ENCODE measurements at places on chromosomes 4 and X.

DNA sequence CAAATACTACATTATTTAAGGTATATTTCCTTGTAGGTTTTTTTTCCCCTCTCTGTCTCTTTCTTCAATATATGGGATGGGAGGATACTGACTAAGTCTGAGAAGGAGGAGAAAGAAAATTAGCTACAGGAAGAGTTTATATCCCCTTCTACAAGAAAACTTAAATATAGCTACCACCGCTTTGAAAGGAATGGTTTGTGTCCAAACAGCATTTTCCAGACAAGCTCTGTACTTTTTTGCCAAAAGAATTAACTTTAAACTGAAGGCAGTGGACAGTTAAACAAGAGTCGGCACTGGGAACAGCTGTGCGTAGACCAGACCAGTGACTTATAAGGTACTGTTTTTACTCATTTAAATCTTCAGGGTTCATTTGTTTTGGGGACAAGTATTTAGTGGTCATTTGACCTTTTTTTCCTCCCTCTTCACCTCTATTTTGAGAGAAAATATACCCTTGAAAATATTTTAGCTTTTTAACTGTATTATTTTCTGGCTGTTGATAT, 303.7 kb downstream of the ARHGAP24 start:
- no peak for DNase-seq

DNA sequence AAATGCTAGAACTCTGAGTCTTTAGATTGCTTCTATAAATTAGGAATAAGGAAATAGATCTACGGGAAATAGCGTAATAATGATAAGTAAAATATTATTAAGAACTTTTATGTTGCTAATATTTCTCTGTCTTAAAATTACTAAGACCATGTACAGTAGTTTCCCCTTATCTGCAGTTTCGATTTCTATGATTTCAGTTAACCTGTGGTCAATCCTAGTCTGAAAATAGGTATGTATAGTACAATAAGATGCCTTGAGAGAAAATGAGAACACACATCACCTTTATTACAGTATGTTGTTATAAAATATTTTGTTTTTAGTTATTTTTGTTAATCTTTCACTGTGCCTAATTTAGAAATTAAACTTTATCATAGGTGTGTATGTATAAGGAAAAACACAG, 92.6 kb downstream of the CCSER1 start:
- no peak for DNase-seq

DNA sequence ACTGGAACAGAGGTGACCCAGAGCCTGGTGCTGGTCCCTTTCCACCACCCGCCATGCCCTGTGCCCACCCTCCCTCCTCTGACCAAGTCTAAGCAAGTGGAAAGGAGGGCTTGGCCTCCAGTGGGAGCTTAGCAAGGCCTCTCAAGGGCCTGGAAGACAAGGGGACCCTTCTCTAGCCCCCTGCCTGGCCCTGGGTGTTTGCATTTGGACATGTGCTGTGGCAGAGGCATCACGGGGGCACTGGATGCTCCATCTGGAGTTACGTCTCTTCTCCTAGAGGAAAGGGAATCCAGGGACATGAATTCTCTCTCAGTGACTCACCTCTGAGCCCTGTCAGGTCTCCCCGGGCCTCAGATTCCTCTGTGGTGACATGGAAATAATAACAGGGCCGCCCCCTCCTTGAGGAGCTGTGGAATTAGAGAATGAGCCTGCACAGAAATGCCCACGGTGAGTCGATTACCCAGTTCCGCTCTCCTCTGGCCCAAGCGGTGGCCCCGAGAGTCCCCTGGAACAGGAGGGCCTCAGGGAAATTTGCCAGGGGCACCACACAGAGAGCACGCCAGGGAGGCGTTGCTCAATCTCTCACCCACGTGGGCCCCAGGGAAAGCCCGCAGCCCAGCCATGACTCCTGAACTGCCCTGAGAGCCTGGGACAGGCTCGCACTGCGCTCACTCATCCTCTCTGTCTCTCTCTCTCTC, 189.6 kb downstream of the BCOR start:
- DNase-seq, result no peak

DNA sequence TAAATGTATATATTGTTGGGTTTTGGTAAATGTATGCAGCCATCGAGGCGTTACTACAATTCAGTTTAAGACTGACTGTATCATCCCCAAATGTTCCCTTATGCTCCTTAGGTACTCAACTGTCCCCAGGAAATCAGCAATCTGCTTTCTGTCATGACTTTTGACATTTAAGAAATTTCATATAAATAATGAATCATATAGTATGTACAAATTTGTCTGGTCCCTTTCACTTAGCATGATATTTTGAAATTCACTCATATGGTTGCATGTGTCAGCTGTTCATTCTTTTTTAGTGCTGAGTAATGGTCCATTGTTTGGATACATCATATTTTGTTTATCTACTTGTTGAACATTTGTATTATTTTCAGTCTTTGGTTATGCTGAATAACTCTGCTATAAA, 218.8 kb downstream of the C4orf33 start:
- DNase-seq, result no peak

- DNase-seq, result no peak
These were observed 795.8 kb upstream of the IGFBP7 start for GRCh38 chr4:57905965-57906364.

DNA sequence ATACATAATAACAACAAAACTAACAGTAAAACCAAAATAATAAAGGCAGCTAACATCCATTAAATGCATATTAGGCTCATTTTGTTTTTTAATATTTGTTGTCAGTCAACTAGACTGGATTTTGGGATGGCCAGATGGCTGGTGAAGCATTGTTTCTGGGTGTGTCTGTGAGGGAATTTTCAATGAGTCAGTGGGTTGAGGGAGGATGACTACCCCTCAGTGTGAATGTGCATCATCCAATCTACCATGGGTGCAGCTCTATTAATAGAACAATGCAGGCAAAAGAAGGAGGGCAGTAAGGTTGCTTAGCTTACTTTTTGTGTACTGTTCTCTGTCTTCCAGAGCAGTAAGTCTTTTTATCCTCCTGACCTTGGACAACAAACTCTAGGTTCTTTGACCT, 484.2 kb upstream of the HS3ST1 start:
- DNase-seq, result no peak

- DNase-seq, result peak; percentile 63
These were observed 88.3 kb downstream of the ZNF718 start for GRCh38 chr4:212438-213188.

- DNase-seq, result no peak
These were observed 10.4 kb downstream of the FAM53A start for GRCh38 chr4:1673671-1674070.

GRCh38 chr4:26367811-26368210, 47.0 kb downstream of the RBPJ start:
- no peak for DNase-seq

DNA sequence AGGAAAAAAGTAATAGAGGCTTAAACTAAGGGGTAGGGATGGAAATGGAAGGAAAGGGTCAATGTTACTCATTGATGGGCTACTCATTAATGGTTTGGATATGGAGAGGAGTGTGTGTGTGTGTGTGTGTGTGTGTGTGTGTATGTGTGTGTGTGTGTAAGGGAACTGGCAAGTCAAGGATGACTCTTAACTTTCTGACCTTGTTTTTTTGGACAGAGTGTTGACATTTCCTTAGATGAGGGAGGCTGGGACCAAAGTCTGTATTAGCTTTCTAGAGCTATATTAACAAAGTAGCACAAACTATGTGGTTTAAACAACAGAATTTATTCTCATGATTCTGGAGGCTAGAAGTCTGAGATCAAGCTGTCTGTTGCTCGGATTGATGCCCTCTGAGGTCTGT, 202.7 kb downstream of the GBA3 start:
- DNase-seq, result no peak

DNA sequence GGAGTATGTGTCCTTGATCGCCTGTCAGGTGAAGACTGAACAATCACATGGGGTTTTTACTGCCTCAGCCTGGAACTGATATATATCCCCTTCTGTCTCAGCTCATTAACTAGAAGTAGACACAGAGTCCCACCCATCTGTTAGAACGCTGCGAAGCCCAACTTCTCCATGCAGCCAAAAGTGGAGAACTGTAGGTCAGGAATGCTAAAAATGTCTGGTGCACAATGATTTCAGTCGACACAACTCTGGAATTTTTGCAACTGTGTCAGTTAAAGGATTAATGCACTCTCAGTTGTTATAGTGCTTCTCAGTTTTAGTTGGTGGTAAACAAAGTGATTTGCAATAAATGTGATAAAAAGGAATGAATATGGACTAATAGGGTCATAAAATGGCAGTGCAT, 287.2 kb downstream of the INPP4B start:
- no peak for DNase-seq

DNA sequence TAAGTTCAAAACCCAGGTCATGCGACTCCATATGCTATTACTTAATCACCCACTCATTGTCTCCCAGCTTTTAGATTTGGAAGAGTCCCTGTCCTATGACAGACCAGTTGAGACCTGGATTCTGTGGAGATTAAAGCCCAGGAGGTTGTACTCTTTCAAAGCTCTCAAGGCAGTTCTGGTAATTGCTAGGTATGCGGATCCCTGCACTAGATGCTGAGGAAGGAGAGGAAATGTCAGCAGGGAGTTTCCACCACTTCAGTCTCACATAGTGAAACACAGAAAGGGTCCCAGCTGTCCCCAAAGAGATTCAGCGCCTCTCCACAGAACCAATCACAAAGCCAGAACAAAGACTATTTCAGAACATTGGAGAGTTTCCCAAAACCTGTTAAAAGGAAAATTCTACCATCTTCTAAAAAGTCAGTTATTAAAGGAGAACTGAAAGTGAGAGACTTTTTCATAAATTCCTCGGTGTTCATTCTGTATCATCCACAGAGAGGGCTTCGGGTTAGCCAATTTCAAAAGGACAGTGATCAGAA, 53.4 kb downstream of the IRF2 start:
- DNase-seq, result no peak

DNA sequence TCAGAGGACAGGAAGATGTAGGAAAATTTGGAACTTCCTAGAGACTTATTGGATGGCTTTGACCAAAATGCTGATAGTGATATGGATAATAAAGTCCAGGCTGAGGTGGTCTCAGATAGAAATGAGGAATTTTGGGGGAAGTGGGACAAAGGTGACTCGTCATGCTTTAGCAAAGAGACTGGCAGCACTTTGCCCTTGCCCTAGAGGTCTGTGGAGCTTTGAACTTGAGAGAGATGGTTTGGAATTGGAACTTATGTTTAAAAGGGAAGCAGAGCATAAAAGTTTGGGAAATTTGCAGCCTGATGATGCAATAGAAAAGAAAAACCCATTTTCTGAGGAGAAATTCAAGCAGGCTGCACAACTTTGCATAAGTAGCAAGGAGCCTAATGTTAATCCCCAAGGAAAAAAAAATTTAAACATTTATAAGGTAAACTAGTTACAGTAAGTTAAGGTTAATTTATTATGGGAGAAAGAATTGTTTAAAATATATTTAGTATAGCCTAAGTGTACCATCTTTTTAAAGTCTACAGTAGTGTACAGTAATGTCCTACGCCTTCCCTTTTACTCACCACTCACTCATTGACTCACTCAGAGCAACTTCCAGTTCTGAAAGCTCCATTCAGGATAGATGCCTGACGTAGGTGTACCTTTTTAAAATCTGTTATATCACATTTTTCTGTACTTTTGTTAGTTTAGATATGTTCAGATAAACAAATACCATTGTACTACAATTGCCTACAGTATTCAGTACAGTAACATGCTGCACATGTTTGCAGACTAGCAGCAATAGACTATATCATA, 101.2 kb downstream of the FAM13A start:
- no peak for DNase-seq

- no peak for DNase-seq
These were observed 117.8 kb upstream of the ENPP6 start for GRCh38 chr4:184335520-184335919.

- DNase-seq, result no peak
These were observed 8.1 kb upstream of the DKK2 start for GRCh38 chr4:107044170-107044569.

DNA sequence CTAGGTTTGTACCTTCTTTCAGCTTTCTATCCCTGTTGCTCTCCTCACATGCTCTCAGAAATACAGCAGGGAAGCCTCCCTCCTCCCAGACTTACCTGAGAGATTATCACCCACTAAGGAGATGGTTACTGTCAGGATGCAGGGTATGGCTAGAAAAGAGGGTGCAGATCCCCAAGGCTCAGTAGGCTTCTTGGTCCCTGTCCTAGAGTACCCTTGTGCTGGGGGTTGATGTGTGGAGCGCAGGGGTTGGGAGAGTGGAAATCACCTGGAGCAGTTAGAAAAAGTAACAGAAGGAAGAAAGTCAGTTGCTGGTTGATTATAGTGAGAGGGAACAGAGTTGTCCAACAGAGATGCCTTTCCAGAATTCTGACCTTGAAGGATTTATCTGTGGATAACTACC, 80.2 kb downstream of the CNGA2 start:
- DNase-seq, result no peak

DNA sequence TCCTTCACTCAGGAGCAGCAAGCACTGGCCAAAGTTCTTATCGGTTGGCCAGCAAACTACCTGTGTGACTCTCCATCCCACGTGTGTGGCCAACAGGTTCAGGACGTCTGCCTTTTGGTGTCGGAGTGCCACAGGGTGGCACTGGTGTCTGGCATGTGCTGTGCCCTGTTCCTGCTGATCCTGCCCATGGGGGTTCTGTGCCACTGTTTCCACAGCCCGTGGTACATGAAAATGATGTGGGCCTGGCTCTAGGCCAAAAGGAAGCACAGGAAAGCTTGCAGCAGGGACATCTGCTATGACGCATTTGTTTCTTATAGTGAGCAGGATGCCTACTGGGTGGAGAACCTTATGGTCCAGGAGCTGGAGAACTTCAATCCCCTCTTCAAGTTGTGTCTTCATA, 4.6 kb upstream of the TLR2 start:
- no peak for DNase-seq

DNA sequence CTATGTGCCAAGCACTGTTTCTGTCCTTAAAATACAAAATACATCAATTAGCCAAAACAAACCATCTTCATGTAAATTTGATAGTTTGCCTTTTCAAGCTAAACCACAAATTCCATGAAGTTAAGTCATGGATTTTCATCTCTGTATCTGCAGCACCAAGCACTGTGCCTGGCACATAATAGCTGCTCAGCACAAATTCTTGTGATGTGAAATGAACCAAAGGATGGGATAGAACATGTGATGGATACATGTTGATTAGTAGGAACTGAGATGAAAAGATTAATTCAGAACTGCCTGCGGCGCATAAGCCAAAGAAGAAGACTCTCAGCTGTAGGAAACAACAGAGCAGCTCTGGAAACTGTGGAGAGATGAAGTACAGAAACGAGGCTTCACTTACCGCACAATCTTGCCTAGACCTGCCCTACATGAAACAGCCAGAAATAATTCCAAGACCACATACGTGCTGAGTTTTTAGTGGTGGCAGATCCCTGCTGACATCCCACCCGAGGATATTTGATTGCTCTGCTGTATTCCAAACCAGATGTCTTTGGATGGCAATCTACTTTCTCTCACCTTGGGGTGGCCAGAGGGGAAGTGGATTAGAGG, 40.9 kb upstream of the DCLK2 start:
- no peak for DNase-seq

Measured in cerebellar nuclear complex (tissue), 1 donor.